RCC 7860 (cell line): ENCODE measurements at places on chromosomes 1 and 21.

- DNase-seq: no peak
Measured at GRCh38 chr1:224724566-224724965, 108.4 kb downstream of the CNIH3 start.

DNA sequence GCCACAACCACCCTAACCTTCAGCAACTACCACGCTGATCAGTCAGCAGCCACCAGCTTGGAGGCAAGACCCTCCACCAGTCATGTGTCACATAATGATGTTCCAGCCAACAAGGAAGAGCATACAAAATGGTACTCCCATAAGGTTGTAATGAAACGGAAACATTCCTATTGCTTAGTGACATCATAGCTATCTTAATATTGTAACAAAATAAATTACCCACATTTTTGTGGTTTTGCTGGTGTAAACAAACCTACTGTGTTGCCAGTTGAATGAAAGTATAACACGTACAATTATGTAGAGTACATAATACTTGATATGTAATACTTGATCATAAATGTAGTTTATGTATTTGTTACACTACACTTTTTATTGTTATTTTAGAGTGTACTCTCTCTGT lies 1363.2 kb upstream of the ADGRL4 start:
- no peak for DNase-seq

DNA sequence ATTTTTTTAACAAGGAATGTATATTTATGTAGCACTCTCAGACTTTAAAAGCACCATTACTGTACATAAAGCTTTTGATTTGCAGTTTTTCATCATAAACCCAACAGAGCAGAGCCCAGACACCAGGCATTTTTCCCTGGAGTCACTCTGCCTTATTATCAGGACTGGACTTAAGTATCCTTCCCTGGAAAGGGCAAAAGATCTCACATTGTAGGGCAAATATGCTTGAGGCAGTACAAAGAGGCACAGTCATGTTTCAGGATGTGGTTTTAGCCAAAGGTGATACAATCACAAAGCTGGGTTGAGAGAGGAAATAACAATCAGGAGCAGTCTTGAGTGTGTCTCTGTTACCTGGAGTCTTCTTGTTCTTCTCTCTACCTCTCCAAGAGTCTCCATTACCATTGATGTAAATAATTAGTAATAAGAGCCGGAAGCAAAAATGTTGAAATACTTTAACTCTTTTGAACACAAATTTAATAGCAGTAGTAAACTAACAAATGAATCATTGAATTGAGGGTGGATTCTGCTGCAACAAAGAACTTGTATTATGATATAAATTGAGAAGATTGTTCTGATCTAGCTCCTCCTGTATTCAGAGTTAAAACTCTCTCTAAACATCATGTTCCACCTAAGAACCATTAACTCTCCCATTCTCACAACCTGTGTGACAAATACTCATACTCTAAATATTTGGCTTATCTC lies 160.5 kb downstream of the LTN1 start:
- peak; percentile 45 for DNase-seq

DNA sequence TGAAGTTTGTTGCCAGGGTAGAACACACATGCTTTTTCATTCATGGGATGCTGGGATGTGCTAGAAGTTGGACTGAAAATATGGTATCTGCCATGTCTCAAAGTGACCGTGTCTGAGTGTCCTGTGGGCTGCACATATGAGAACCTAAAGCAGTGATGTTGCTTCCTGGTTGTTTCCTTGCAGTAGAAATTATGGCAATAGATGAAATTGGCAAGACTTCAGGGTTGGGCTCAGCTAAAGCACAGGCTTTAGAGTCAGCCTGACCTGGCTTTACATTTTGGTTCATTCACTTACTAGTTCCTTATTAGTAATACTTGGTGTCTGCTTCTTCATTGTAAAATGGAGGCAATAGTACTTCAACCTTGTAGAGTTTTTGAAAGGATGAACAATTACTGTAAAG lies 2.2 kb downstream of the LAMC2 start:
- no peak for DNase-seq

DNA sequence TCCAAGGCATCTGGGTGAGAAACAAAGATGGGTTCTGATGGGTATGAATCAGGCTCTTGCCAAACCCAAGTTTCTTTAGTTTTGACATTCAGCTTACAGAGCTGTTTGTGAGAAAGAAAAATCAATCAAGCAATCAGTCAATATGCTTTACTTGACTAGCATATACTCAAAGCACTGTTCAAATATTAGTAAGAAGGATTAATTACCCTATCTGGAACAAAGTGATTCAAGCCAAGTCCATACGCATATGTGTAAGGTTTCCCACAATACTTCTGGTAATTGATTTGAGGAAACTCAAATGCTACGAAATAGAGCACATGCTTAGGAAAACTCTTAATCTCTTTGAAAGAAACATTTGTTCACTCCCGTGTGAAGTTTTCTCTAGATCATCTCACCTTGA lies 18.7 kb downstream of the RPE65 start:
- no peak for DNase-seq

DNA sequence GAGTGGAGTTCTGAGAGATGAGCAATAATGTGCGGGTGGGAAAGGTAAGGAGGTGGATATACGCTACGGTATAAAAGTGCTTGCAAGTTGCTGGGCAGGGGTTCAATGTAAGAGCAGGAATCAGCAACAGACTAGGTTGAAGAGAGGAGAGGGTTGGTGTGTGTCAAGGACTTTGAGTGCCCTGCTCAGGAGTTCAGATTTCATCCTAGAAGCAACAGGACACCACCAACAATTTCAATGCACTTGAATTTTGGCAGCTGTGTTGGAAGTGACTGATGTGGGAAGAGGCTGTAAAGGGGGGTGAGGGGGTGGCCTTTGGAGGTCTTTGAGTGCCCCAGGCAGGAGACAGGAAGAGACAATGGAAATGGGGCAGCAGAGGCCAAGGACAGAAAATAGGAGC lies 57.3 kb downstream of the RHOU start:
- no peak for DNase-seq

DNA sequence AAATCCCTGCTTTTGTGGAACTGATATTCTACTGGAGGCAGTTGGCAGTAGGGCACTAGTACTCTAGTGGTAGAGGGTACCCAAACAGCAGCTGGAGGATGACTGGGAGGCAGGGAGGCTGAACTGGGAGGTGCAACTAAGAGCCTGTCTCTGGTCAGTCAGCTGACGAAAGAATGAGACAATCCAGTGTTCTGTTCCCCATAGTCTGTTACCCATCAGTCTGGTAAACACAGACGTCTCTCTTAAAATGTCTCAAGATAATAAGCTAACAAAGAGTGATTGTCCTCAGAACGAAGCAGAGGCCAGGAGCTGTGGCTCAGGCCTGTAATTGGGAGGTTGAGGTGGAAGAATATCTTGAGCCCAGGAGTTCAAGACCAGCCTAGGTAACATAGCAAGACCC lies 30.4 kb downstream of the TFAP2E start:
- no peak for DNase-seq

DNA sequence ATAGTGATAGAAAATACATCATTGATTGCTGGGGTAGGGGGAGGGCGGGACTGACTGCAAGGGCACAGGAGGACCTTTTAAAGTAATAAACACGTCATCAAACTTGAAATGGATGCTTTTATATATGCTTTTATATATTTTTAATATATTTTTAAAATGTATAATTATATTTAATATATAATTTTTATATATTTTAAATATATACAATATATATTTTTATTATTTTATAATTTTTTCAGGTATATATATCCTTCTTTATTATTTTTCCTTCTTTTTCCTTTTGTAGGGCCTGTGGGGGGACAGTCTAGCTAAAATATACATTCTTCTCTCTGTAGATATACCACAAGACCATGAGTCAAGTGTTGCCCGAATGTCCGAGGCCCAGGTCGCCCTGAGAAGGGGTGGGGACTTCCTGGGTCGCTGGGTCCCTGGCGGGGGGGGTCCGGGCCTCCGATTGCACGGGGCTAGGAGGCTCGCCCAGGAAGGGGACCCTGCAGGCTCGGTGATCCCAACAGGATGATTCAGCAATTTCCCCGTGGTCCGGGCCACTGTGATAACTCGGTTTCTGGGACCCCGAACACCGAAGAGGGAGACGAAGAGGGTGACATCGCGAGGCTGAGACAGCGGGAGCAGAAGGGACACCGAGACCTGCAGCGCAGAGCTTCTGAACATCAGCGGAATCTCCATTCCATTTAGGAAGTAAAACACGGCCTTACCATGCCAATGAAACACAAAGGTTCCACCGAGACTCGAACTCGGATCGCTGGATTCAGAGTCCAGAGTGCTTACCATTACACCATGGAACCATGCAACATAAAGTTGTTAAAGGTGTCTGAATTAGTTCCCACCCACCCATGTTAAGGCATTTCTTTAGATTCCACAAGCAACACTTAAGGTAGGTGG lies 112.5 kb upstream of the NBPF11 start:
- DNase-seq: no peak

GRCh38 chr1:209150114-209150513 lies 433.4 kb upstream of the CAMK1G start:
- no peak for DNase-seq

DNA sequence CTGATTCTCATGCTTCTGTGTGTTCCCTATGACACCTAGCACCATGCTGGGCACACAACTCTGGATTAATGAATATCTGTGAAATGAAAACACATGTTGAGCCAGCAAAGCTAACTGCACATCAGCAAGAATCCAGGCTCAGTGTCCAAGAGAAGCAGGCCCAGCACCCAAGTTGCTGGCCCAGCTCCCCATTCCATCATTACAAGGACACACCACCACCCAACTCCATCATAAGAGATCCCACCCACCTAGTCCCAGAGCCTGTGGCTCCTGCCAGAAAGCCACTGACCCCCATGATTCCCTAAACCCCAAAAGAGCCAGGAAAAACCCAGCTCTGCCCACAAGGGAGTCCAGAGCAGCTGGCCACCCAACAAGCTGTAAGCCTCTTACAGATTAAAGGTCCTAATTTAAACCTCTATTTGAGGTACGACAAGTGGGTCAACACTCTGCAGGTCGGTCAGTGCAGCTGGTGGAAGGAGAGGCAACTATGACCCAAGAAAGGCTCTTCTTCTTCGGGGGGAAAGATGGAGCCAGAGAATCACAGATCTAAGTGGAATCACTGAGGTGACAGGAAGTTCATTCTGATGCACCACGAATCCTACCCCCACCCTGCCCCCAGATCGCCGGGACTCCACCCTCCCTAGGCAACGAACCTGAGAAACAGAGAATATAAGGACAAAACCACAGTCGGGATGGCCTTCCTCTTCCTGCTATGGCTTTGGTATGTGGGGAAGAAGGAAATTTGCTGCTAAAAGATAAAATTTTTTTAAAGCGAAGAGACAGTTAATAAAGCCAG lies 58.2 kb downstream of the CD34 start:
- DNase-seq: no peak

- no peak for DNase-seq
Measured at GRCh38 chr1:1141911-1142250, 26.0 kb upstream of the C1orf159 start.

DNA sequence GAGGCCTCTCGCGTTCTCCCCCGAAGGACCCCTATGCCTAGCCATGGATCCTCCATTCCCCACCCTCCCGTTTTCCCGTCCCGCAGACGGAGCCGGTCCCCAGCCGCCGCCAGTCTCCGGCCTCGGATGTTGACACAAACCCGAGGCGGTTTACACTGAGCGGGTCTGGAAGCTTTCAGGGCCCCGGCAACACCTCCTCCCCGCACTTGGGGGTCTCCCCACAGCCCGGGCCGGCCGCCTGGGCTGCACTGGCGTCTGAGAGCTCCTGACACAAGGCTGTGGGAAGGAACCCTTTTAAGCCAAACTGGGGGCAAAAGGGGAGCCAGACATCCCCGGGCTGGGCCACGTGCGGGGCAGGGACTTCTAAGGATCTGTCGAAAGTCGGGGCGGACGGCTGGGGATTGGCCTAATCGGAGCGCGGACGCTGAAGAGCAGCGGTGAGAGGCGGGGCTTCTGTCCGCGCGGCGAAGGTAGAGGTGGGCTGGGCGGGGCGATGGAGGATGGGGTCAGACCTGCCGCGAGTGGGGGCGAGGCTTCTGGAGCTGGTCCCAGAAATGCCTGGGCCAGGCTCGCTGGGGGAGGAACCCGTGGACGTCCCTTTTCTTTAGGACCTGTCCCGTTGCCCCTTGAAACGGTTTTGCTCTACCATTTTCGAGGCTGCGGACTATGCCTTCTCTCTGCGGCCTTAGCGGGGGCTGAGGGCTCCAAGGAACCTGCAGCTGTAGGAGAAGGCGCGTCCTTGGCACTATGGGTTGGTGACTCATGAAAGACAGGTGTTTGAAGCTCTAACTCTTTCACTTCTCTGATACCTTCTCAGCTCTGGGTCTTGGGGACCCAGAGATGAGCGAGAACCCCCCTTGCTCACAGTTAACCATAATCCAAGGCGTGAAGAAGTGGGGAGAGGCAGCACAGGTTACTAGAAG lies 1.2 kb upstream of the HPCAL4 start:
- DNase-seq: no peak
